ENCODE measurements at places on chromosomes 3 and 15. TPM values are rescaled to one million over a fixed set of nuclear protein-coding genes. Genes with fewer than 3 reads are reported as not detected.
A peak's percentile ranks its signal among the peaks of the same experiment; 100 is the strongest.

GRCh38 chr3:135091946-135092345 lies 296.9 kb downstream of the EPHB1 start:
- H3K27me3 ChIP-seq, result no peaks in the 10 kb centered on the region
- H3K36me3 ChIP-seq, result no peaks in the 10 kb centered on the region
- no peaks in the 10 kb centered on the region for H3K4me1 ChIP-seq
- no peak overlapping the region for H3K27ac ChIP-seq

DNA sequence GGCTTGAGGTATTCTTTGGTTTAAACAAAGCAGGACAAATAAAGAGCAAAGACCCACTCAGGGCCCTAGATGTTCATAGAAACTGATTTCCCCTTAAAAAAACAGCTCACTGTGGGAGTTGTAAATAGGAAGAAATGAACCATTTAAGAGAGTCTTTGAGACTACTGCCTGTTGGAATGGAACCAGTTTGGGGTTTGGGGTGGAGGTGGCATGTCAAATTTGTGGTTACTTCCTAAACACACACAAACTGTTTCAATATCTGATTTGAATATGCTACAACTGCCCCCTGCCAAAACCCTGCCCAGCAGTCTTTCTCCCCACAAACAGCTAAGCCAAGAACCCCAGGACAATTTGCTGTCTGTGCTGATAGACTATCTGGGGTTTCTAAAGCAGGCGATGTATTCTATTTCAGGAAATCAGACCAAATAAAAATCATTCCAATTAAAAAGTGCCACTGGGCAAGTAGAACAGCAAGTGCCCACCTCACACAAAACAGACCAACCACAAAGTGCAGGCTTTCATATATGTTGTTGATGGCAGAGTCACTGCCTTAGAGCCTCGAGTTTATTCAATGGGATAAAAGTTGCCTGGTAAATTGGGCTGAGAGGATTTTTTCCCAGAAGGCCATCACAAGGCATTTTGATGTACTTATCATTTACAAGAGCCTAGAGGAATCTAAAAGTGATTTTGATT lies 293.9 kb upstream of the PROK2 start:
- H3K36me3 ChIP-seq, result no peaks in the 10 kb centered on the region
- no peaks in the 10 kb centered on the region for H3K4me1 ChIP-seq
- no peak for DNase-seq
- H3K27ac ChIP-seq, result no peak overlapping the region

GRCh38 chr15:25437777-25438600 lies 835 bp downstream of the UBE3A start:
- no peaks in the 10 kb centered on the region for H3K36me3 ChIP-seq
- peaks cover 8% of the 10 kb centered on the region for H3K4me1 ChIP-seq
- peak; percentile 87 for DNase-seq
- no peaks in the 10 kb centered on the region for H3K27me3 ChIP-seq
- peak overlapping the region; percentile 94 for H3K27ac ChIP-seq
- peak overlapping the region; percentile 87 for H3K4me3 ChIP-seq

- no peaks in the 10 kb centered on the region for H3K4me1 ChIP-seq
- H3K27ac ChIP-seq, result no peak overlapping the region
- H3K4me3 ChIP-seq, result no peak overlapping the region
These were observed 26.4 kb upstream of the ZBED2 start for GRCh38 chr3:111621535-111621934.

- DNase-seq, result no peak
- no peaks in the 10 kb centered on the region for H3K36me3 ChIP-seq
- no peak overlapping the region for H3K27ac ChIP-seq
- no peaks in the 10 kb centered on the region for H3K4me1 ChIP-seq
- H3K27me3 ChIP-seq, result no peaks in the 10 kb centered on the region
These were observed 31.5 kb upstream of the PRSS50 start for GRCh38 chr3:46749129-46749528.

- H3K36me3 ChIP-seq, result no peaks in the 10 kb centered on the region
- H3K4me3 ChIP-seq, result no peak overlapping the region
- H3K4me1 ChIP-seq, result no peaks in the 10 kb centered on the region
These were observed 76.0 kb upstream of the DCBLD2 start for GRCh38 chr3:98977520-98977919.

DNA sequence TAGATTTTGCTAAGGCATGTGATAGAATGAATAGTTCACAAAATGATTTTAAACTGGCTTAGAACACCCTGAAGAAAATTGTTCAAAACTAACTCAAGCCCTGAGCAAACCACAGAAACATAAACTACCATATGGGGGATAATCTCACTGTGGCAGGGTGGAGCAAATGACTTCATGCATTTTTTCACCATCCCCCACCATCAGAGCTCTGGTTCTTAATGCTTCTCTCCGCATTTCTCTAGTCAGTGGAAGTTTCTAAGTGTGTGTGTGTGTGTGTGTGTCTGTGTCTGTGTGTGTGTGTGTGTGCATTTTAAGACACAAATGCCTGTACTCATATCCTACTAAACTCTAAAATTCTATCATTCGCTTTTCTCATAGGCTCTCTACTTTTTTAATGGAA lies 107.1 kb upstream of the PHLDB2 start:
- no peaks in the 10 kb centered on the region for H3K36me3 ChIP-seq
- no peak overlapping the region for H3K27ac ChIP-seq
- no peaks in the 10 kb centered on the region for H3K27me3 ChIP-seq
- DNase-seq, result no peak
- no peaks in the 10 kb centered on the region for H3K4me1 ChIP-seq
- H3K4me3 ChIP-seq, result no peak overlapping the region

DNA sequence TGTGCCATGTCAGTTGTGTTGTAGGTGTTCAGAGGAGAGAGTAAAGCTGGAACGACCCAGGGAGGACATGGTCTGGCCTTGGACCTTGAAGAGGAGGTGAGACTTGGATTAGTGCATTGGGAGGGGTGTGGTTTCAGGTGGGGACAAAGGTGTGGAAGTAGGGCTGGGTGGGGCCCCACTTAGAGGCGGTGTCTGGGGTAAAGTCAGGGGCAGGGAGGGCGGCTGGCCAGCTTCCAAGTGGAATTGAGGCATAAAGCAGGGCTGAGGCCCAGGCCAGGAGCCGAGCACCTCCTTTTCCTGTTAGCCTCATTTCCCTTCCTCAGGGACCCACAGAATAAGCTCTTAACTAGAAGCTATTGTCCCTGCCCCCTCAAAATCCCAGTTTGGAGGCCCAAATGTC lies 36.2 kb upstream of the FLNB start:
- H3K4me1 ChIP-seq, result peaks cover 4% of the 10 kb centered on the region
- no peak overlapping the region for H3K27ac ChIP-seq
- H3K36me3 ChIP-seq, result no peaks in the 10 kb centered on the region
- H3K27me3 ChIP-seq, result no peaks in the 10 kb centered on the region

GRCh38 chr15:65344214-65344913 lies 33.4 kb downstream of the IGDCC3 start:
- no peaks in the 10 kb centered on the region for H3K36me3 ChIP-seq
- no peak overlapping the region for H3K4me3 ChIP-seq
- no peak overlapping the region for H3K27ac ChIP-seq
- no peaks in the 10 kb centered on the region for H3K27me3 ChIP-seq
- H3K4me1 ChIP-seq, result peaks cover 3% of the 10 kb centered on the region

GRCh38 chr3:54360320-54360719 lies 238.0 kb downstream of the CACNA2D3 start:
- DNase-seq, result no peak
- H3K4me1 ChIP-seq, result no peaks in the 10 kb centered on the region
- no peaks in the 10 kb centered on the region for H3K36me3 ChIP-seq

The SLC28A1 gene
- total RNA-seq, result 12.8 TPM

The CYP8B1 gene
- total RNA-seq, result 10.4 TPM

The CLDN11 gene
- 2.4 TPM for total RNA-seq

The EHHADH gene
- 27.9 TPM for total RNA-seq

The STRIT1 gene
- not detected for total RNA-seq

The CRABP1 gene
- total RNA-seq, result not detected
